ENCODE measurements at places on chromosomes 6 and 20.

GRCh38 chr6:79798841-79799240 is 148.5 kb downstream of the ELOVL4 start:
- no peak for DNase-seq

DNA sequence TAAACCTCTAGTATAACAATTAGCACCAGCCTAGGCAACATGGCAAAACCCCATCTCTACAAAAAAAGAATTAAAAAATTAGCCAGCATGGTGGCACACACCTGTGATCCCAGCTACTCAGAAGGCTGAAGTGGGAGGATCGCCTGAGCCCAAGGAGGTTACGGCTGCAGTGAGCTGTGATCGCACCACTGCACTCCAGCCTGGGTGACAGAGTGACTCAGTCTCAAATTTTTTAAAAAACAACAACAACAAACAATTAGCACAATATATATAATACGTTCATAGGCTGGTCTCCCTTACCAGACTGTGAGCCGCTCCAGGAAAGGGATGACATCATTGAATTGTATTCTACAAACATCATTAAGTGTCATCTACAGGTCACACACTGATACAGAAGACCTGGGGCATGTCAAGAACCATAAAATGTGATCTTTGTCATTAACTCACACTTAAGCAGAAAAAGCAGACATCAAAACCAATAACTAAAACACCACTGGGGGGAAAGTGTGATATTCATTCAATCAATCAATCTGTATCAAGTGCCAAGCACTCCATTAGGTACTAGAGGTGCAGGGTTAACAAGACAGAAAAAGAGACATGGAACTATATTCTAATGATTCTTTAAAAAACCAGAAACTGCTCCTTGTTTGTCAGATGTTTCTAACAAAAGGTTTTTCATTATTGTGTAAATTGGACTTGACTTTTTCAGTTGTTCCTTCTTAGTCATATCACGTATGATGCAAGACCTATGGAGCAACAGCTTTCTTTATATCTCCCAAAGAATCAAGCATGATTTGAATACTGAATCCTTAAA is 17.8 kb downstream of the MAP3K5 start:
- peak; percentile 84 for DNase-seq

GRCh38 chr20:34872622-34873224 is at the start of gene GGT7:
TSS of gene GGT7 (minus strand) at chr20:34872856. CDS start at chr20:34872815, 41 bp downstream.
- peak; percentile 60 for DNase-seq

- peak; percentile 79 for DNase-seq
Observed at GRCh38 chr6:1987640-1988039, 257.8 kb downstream of the GMDS start.

- no peak for DNase-seq
Observed at GRCh38 chr6:166660157-166660688, 33.2 kb upstream of the RPS6KA2 start.

DNA sequence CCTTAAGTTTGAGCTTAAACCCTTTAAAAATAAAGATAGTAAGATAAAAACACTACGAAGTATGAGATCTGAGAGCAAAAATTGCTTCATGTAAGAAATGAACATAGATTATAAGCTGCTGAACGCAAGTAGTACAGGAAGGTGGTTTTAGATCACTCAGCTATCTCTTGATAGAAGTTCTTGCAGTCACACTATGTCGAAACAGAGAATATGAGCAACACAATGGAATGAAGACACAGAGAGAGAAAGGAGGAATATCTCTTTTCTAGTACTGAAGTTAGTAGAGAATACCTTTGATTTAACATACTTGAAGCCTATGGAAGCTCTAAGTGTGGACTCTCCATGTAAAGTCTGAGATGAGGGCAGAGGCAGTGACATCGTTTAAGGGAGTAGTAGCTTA is 162.7 kb downstream of the CDK19 start:
- peak; percentile 42 for DNase-seq

DNA sequence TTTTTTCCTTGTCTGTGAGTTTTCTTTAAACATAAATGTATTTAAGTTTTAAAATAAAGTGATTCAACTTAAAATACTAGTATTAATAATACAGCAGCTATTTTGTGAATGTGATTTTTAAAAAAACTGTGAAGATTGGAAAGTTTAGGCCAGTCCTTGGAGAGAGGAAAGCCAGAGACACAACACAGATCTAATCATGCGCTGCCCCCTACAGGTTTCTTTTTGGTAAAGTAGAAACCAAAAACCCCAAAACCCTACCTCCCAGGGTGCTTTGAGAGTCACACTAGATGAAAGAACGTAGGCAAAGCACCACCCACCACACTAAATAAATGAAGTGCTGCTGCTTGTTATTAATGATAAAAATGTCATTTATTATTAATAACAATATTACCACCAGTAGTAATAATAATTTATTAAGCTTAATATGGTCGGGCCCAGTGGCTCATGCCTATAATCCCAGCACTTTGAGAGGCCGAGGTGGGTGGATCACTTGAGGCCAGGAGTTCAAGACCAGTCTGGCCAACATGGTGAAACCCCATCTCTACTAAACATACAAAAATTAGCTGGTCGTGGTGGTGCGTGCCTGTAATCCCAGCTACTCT is 33.7 kb downstream of the SLC9A8 start:
- DNase-seq, result peak; percentile 57

DNA sequence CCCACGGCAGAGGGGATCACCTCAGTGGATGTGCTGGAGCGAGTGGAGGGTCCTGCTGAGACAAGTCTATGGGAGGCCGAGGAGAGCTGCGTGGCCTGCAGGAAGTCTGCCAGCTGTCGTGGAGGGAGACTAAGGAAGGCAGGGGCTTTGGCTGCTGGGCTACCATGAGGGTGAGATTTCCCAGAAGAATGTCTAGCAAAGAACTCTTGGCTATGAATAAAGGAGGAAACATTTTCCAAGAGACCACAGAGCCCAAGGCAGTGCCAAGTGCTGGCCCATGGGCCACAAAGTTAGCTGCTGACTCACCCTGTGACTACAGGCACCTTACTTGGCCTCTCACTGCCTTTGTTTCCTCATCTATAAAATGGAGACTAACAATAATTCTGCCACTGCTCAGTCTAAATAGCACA is 73.4 kb downstream of the PRDM1 start:
- peak; percentile 94 for DNase-seq

DNA sequence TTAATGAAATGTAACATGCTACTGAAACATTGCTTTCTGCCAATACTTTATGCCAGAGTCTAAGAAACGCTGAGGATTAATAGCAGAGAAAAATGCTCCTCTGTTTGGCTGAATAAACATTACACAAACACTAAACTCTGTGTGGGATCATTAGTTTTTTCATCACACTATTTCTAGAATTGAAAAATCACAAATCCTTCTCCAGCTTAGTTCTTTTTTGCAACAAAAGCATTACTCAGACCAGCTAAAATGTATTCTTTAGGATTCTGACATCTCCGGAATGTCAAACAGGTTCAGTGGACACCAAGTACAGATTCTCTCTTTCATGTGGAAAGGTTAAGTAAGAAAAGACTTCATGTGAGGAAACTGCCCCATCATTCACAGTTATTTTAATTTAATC is 226.9 kb downstream of the SIM1 start:
- no peak for DNase-seq

DNA sequence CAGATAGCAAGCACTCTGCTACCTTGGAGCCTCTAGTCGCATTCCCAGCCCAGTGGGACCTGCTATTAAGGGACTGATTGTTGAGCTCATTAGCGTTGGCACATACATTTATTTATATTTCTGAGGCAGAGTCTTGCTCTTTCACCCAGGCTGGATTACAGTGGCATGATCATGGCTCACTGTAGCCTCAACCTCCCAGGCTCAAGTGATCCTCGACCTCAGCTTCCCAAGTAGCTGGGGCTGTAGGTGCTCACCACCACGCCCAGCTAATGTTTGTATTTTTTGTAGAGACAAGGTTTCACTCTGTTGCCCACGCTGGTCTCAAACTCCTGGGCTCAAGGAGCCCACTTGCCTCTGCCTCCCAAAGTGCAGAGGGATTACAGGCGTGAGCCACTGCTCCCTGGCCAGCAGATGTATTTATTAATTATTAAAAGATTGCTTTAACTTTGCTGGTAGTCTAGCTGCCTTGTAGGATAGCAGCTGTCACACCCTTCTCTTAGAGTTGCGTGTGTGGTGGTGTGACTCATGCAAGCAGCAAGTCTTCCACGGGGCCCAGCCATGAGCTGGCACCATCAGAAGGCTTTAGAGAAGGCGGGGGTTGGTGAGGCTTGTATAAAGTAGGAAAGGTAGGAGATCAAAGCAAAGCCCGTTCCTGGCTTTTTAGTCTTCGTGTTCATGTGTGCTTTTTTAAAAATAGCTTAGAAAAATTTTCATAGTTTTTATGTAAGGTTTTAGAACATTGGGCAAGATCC is 16.5 kb downstream of the ACTR5 start:
- DNase-seq, result peak; percentile 91

DNA sequence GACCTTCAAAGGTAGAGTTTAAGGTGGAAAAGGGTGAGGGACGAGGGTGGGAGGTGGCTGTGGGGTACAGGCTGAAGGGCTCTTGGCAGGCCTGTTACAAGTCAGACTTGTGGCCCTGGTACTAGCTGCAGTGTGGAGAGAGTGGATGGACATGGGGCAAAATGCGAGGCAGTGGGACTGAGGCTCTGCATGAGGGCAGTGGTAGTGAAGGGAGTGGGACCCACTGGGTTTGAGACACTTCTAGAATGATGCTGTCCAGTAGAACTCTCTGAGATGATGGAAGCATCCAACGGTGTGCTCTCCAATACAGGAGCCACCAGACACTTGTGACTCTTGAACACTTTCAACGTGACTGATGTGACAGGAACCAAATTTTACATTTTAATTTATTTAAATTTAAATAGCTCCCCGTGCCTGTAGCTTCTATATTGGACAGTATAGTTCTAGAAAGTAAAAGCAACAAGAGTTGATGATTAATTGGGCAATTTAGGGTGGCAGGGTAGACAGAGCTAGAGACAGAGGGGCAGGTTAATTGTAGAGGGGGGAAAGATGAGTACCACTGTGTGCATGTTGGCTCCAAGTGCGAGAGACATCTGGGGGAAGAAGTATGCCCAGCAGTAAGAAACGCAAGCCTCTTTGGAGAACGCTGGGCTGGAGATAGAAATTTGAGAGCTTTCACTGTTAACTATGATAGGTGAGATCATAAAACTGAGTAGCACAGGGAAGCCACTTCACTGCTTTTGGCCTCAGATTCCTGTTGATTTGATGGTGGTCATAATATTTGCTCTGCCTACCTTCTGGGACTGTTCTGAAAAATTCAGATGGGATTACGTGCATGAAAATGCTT is 77.5 kb downstream of the TXNDC5 start:
- DNase-seq, result no peak

DNA sequence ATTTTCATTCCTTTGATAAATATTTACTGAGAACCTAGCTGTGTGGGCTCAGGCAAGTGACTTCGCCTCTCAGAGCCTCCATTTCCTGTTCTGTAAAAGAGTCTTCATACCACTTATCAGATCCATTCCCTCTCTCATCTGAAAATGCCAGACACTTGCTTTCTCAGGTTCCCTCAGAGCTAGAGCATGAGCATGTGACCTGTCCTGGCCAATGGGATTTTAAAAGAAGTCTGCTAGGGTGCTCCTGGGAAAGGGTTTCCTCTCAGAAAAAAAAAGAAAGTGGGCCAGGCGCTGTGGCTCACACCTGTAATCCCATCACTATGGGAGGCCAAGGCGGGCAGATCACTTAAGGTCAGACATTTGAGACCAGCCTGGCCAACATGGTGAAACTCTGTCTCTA is 5.3 kb downstream of the KCNB1 start:
- no peak for DNase-seq

DNA sequence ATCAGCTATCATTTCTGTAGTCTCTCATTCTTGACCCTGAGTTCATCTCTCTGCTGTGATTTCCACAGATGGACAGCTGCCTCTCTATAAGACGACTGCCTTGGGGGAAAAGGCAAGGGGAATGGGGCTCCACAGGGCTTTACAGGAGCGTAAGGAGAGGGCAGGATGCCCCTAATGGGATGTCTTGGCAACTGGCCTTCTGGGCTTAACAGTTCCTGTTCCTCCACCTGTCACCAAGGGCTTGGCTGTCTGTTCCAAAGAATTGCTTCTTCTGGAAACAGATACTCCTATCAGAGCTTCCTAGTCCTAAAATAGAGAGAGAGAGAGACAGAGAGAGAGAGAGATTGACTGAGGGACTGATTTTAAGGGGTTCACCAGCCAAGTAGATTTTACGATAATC is 181.9 kb downstream of the TMEM200A start:
- no peak for DNase-seq

DNA sequence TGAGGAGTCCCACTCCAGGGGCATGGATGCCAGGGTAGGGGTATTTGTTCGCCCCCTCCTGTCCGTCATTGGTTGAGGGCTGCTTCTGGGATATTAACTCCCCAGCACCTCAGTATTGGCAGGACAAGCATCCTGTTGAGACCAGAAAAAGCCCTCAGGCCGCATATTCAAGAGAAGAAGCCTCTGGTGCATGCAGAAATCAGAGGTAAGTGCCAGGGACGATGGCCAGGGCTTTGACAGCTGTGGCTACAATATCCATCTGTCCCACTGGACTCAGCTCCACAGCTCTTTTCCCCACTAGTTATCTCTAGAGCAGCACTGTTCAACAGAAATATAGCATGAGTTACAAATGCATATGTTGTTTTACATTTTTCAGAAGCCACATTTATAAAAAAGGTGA is 651.3 kb downstream of the KIF16B start:
- DNase-seq, result no peak

- DNase-seq, result no peak
Observed at GRCh38 chr6:132592855-132593254, 3.3 kb upstream of the TAAR5 start.

DNA sequence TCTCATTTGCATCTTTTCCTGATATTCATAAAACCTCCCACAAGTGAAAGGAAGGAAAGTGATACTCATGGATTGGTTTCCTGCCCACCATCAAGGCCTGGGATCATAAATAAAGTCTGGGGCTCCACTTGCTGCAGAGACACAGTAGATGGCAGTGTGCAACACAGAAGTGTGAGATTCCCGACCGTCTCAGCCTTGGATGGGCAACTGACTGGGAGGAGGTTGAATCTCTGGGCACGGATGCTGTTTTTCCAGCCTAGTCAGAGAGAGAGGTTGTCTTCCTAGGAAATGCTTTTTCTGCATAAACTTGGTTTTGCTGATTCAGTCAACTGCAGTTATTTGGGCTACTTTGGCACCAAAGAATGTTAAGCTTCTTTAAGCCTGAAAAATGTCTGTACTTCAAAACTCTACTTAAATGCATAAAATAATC is 9.9 kb upstream of the RFPL4B start:
- DNase-seq, result peak; percentile 79

GRCh38 chr6:47524136-47524845 is 46.7 kb downstream of the CD2AP start:
- DNase-seq, result no peak

DNA sequence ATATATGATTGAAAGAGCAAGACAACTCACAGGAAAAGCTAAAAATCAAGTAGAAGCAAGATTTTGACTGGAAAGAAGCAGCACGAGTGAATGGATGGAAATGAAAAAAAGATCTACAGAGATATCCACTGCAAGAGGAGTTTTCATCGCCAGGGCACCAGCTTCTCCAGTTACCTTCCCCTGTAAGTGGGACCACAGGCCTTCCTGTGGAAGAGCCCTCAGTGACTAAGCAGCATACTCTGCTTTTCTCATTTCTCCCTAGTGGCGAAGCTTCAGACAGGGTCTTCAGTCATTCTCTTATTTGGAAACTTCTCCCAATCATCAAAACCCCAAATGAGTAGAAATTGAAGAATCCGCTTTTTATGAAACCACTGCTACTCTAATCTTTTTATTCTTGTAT is 40.5 kb downstream of the ADGRB3 start:
- DNase-seq, result no peak

Measured in HCEC 1CT (cell line).